ENCODE measurements at places on chromosomes 7 and 10.

GRCh38 chr7:3439333-3440030 is 138.4 kb downstream of the SDK1 start:
- DNase-seq: no peak

- DNase-seq: no peak
These were observed 62.6 kb upstream of the PLPP4 start for GRCh38 chr10:120394446-120394845.

- no peak for DNase-seq
These were observed 2.2 kb upstream of the UFSP1 start for GRCh38 chr7:100891568-100892247.

GRCh38 chr7:151342811-151343210 is 1.2 kb downstream of the NUB1 start:
- no peak for DNase-seq

GRCh38 chr10:124448696-124449169 is 1.1 kb downstream of the NKX1-2 start:
- DNase-seq: no peak

Data from activated CD4-positive, alpha-beta T cell treated with anti-CD3 and anti-CD28 coated beads, Interleukin-2, Interleukin-4, amounts not matched to agents 100 ng/mL and 50 ng/mL, durations not matched to agents 16 hours and 8 hours (primary cell).